Gastroesophageal sphincter (tissue), 4 donors: ENCODE measurements at places on chromosomes 2 and 18. TPM values are rescaled to one million over a fixed set of nuclear protein-coding genes. Genes with fewer than 3 reads are reported as not detected.

DNA sequence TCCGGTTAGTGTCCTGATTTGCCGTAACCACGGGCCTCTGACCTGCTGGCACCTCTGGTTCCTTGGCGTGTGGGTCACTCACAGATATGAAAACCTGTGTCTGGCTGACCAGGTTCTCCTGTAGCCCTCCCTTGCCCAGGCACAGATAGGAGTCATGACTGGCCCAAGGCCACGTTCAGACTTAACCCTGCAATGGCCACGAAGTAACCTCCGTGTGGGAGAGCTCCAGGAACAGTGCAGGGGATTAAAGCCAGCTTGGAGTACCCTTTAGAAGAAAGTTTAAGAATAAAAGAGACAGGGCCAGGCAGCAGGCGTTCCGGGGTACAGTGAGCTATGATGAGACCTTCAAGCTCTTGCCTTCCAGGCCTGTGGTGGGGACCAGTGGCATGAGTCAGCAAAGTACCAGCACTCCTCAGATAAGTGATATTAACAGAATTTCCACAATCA is 25.5 kb downstream of the CENPO start:
- ATAC-seq, result no peak

GRCh38 chr2:40721595-40721994 is 269.7 kb upstream of the SLC8A1 start:
- no peak for ATAC-seq

DNA sequence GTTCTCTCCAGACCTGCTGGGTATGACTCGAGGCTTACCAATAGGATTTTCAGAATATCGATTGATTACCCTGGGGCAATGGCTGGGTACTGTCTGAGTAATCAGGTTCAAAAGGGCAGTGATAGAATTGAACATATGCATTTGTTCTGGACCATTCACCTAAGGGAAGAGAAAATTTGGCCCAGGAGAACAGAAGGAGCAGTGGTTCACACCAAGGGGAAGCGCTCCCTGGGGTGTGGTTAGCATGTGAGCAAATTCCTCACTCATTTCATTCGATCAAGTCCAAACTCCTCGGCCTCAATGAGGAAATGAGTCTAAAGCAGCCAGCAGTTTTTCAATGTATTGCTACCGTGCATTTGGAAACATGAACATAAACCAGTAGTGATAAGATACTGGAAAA is 55.6 kb downstream of the CYP26B1 start:
- ATAC-seq, result no peak

The SLC19A3 gene
- not detected for total RNA-seq

The ARHGAP25 gene
- 7.3 TPM for total RNA-seq

GRCh38 chr2:214126135-214126534 is 284.7 kb upstream of the VWC2L start:
- no peak for ATAC-seq

- no peak for ATAC-seq
Observed at GRCh38 chr2:202721621-202722020, 86.9 kb downstream of the FAM117B start.

The POTEC gene
- not detected for total RNA-seq

DNA sequence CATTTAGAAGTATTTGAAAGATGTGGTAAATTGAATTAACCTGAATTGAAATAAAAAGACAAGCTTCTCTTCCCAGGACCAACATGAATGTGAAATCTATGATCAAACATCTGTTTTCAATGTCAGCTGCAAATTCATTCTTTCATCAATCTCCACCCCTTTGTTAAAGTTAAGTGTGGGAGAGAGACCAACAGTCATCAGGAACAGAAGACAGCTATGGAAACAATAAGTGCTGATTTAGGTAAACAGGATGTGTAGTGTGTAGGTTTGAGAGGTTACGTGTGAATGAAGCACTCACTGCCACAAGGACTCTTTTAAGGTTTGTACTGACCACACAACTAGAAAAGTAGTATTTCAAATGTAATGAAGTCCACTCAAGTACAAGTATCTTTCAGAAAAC is 1659.8 kb upstream of the CELF4 start:
- ATAC-seq, result no peak
